ENCODE measurements at places on chromosomes 16 and 17. TPM values are rescaled to one million over a fixed set of nuclear protein-coding genes. Genes with fewer than 3 reads are reported as not detected.

GRCh38 chr17:80122926-80123505 is 21.6 kb downstream of the GAA start:
- H3K36me3 ChIP-seq = no peaks in the 10 kb centered on the region
- no peak overlapping the region for H3K4me3 ChIP-seq
- no peak for DNase-seq
- peaks cover 6% of the 10 kb centered on the region for H3K27me3 ChIP-seq
- no peak overlapping the region for H3K27ac ChIP-seq

DNA sequence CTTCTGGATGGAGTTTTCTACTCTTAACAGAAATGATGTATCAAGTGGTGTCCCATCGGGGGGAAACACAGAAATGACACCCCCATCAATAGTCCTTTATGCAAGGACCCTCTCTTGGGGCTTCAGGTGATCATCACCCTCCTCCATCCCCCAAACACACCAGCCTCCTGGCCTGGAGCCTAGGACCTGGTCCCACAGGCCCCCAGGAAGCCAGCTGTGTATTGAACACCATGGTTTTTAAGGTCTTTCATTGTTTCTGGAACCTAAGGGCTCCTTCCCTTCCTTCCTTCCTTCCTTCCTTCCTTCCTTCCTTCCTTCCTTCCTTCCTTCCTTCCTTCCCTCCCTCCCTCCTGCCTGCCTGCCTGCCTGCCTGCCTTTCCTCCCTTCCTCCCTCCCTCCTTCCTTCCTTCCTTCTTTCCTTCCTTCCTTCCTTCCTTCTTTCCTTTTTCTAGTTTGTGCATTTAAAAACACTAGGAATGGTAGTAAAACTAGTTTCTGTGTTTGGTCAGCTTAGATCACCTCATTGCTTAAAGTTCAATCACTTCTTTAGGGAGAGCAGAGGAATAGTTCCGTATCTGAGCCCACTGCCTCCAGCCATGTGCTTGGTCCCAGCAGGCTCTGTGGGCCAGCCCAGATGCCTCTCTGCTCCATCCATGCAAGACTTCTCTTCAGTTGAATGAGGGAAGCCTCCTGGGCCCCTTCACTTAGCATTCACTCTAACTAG is 23.6 kb downstream of the ASIC2 start:
- H3K27me3 ChIP-seq = no peaks in the 10 kb centered on the region
- DNase-seq = no peak
- H3K4me1 ChIP-seq = peaks cover 17% of the 10 kb centered on the region
- H3K36me3 ChIP-seq = no peaks in the 10 kb centered on the region
- no peak overlapping the region for H3K27ac ChIP-seq

DNA sequence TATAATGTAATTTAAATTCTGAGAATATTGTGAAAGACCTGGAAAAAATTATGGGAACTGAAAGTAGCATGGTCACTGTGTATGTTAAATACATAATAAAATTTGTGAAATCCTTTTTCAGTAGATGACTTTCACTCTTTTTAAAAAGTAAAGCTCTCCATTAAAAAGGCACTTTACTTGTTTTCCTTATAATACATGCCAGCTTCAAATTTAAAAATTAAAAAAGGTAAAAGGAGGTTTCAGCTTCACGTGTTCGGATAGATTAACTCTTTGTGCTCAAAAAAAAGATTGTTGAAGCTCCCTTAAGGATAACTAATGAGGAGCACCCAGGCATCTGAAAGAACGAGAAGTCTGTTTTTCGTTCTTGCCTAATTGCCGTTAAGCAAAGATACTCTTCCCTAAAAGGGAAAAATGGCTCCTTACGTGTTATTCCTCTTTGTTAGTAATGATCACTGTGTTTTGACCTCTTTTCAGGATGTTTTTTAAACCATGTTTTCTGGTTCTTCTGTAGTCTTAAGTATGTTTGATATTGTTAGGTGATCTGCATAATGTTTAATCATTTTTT is 87.8 kb downstream of the TUBD1 start:
- no peak overlapping the region for H3K27ac ChIP-seq
- H3K27me3 ChIP-seq = no peaks in the 10 kb centered on the region
- H3K4me1 ChIP-seq = no peaks in the 10 kb centered on the region
- H3K4me3 ChIP-seq = no peak overlapping the region
- no peak for DNase-seq
- peaks cover 8% of the 10 kb centered on the region for H3K36me3 ChIP-seq

DNA sequence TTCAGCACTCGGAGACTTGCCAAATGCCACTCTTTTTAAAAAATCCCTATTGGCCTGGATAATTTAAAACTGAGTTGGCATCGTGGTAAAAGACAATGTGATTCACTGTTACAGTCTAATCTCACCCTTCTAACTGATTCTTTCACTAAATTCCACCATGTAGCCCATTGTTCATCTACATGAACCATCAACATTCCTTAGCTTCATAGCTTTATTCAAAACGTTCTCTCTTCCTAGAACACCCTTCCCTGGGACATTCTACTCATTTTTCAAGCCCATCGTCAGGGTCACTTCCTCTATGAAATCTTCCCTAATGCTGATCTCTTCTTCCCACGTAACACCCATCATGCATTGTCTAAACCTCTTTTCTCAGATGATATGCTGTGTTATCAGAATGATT is 15.7 kb upstream of the SHISA9 start:
- no peak overlapping the region for H3K4me3 ChIP-seq
- peaks cover 5% of the 10 kb centered on the region for H3K4me1 ChIP-seq
- no peaks in the 10 kb centered on the region for H3K27me3 ChIP-seq
- H3K36me3 ChIP-seq = no peaks in the 10 kb centered on the region

DNA sequence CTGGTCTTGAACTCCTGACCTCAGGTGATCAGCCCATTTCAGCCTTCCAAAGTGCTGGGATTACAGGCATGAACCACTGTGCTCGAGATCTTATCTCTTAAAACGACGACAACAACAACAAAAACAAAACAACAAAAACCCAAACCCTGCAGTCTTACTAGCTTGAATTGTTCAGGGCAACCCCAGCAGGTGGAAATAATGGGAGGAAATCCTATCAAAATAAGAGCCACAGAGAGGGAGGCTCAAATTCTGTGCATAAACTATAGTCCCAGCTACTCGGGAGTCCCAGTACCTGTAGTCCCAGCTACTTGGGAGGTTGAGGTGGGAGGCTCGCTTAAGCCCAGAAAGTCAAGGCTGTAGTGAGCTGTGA is 16.5 kb upstream of the ATP6V0A1 start:
- H3K27me3 ChIP-seq = no peaks in the 10 kb centered on the region
- no peaks in the 10 kb centered on the region for H3K36me3 ChIP-seq
- H3K27ac ChIP-seq = no peak overlapping the region
- H3K4me3 ChIP-seq = no peak overlapping the region

The FOXO3B gene
- 3.7 TPM for total RNA-seq

The PRSS21 gene
- 16.4 TPM for total RNA-seq

The USP7 gene
- 108 TPM for total RNA-seq

Measured in MCF 10A (cell line).